ENCODE measurements at places on chromosomes 7 and 10.
A peak's percentile ranks its signal among the peaks of the same experiment; 100 is the strongest.

- no peak for DNase-seq
These were observed 96.1 kb upstream of the PPP2R2D start for GRCh38 chr10:131804551-131805295.

- DNase-seq, result no peak
These were observed 132.7 kb downstream of the DNAJC1 start for GRCh38 chr10:21870849-21871248.

- no peak for DNase-seq
These were observed 197.2 kb downstream of the CRPPA start for GRCh38 chr7:16223963-16224707.

- no peak for DNase-seq
These were observed 1429.3 kb upstream of the LRRTM3 start for GRCh38 chr10:65496541-65496940.

DNA sequence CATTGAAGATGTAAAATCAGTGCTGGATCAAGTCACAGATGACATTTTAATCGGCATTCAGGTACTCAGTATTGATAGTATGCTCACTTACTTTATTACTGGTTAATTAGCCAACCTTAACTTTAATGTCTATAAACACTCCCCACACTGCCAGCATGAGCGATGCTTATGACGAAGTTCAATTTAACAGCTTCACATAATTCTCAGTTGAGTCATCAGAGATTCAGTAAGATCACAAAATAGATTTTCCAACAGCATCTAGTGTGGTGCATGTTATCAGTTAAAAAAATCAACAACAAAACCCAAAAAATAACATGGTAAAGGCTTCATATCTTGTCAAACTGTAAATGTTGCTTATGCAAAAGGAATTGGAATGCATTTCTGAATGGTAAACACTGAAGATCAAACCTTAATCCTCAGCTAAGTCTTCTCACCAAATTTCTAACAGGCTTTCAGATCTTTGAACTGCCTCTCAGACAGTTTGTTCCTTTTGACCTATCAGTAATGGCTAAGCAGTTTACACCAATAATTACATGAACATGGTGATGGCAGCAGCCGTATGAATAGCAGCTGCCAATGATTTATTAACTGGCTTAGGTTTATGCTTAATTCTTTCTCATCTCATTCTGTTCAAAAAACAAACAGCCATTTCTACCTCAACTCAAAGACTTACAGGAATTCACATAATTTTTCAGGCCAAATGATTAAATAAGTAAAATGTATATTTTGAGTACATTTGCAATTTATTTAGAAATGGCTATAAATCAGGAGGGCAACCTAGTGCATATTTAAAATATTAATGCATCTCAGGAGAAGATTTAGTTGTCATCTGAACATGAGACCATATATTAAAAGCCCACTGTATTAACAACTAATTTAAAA is 98.5 kb downstream of the CABCOCO1 start:
- DNase-seq, result no peak

DNA sequence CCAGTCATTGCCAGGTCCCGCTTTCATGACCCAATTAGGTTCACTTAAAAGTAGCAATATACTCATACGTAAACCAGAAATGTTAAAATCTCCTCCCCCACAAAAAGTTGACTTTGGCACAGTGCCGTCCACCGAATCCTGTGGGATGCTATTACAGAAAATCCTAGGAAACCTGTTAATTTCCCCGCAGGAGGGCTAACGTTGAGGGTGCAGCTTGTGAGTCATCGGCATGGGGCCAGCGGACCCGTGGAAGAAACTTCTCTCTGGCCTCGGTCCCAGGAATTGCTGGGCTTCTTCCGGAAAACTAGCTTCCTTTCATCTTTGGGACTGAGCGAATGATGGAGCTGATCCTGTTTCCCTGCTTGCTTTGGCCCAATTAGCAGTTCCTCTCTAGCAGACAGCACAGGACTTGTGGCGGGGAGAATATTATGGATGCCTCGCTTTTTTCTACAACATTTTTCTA is 13.5 kb downstream of the CRYGN start:
- DNase-seq, result no peak

- peak; percentile 65 for DNase-seq
These were observed 11.8 kb upstream of the CAMK2G start for GRCh38 chr10:73886085-73886529.

DNA sequence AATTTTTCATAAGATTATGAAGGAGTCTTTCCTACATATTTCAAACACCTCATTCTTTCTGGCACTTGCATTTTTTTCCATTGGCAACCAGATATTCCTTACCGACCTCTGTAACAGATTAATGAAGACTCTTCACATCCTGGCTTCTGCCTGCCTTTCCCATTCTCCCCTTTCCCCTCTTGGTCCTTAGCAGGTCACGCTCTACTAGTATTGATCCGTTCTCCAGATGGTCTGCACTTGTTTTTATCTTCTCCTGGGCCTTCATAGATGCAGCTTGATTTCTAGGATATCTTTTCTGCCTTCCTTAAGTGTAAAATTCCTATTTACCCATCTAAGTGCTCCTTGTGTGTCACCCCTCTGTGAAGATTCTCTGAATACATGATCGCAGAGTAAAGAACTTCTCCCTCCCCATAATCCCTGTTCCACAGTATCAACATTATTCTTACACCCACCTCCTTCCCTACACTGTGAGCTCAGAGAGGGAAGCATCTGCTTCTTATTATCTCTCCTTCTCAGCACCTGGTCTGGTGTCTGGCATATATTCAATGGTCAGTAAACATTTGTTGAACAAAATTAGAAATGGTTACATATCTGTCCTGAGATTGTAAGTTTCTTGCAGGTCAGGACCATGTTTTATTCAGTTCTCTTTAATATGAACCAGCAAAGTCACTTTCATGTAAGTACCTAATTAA is 654.2 kb downstream of the REEP3 start:
- DNase-seq, result no peak

GRCh38 chr10:9515922-9516321 is 1461.4 kb downstream of the GATA3 start:
- no peak for DNase-seq

GRCh38 chr7:139471740-139472353 is 11.6 kb downstream of the KLRG2 start:
- DNase-seq, result no peak

- peak; percentile 84 for DNase-seq
These were observed 2.4 kb downstream of the ADCK2 start for GRCh38 chr7:140674899-140675701.

DNA sequence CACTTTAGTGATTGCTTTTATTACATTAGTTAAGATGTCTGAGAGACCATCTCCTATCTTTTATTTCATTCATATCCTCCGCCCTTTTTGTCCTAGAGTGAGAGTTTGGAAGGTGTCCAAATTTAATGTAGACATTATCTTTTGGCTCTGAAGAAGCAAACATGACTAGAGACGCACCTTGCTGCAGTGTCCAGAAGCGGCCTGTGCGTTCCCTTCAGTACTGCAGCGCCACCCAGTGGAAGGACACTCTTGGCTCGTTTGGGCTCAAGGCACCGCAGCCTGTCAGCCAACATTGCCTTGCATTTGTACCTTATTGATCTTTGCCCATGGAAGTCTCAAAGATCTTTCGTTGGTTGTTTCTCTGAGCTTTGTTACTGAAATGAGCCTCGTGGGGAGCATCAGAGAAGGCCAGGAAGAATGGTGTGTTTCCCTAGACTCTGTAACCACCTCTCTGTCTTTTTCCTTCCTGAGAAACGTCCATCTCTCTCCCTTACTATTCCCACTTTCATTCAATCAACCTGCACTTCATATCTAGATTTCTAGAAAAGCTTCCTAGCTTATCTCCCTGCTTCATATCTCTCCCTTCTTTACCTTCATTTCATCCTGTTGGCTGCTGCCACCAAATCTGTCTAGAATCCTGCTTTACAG is 10.4 kb upstream of the CLCN1 start:
- peak; percentile 78 for DNase-seq

DNA sequence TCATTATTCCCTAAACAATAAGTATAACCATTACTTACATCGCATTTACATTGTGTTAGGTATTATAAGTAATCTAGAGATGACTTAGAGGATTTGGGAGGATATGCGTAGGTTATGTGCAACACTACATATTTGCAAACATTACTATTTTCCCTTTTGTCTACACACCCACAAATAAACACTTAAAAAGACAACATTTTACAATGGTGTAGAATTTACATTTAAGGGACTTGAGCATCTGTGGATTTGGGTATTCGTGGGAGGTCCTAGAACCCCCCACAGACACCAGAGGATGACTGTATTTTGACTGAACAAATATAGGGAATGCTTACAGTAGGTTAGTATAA is 220.2 kb upstream of the MYO3A start:
- DNase-seq, result no peak

DNA sequence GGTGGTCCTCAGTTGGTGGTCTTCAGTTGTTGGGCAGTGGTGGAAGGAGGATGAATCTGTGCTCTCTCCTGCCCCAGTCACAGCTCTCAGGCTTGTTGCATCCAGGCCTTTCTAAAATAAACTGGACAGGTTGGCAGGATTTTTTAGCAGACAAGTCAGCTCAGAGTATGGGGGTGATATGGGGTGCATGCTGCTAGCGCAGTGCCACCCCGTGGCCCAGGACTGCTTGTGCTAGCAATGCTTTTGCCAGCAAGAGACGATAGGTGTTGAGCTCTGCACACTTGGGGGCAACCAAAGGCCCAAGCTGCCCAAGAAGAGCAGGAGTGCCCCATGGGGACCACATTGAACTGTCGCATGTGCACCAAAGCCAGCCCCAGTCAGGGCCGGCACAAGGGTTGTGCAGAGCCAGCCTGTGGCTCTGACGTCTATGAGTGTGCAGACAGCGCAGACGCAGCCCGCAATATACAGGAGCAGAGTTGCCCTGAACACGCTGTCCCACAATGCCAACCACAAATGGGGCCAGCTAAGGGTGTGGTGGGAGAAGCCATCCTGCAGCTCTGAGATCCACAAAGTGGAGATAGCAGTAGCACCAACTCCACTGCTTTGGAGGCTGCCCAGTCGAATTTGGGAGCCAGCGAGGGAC is 49.8 kb upstream of the PDSS1 start:
- no peak for DNase-seq

- no peak for DNase-seq
These were observed 102.6 kb upstream of the AFAP1L2 start for GRCh38 chr10:114506871-114507385.

DNA sequence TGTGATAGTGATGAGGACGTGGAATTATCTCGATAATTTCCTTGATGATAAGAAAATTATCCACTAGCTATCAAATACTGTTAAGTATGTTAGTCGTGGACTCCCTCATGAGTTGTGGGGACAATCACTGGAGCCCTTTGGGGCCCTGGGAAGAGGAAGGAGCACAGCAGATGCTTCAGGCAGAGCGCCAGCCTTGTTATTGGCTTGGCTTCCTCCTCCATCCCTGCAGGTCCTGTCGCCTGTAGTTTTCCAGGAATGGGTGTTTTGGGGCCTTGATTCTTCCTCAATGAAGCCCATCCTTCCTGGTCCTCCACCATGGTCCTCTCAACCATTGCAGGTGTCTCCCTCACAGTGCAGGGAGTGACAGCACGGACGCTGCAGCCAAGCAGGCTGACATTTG is 32.5 kb upstream of the ZNF32 start:
- no peak for DNase-seq

GRCh38 chr7:11747715-11748485 is 84.1 kb downstream of the THSD7A start:
- DNase-seq, result no peak

GRCh38 chr10:99615426-99615825 is 4.8 kb downstream of the SLC25A28 start:
- no peak for DNase-seq

GRCh38 chr7:47806701-47807103 is 141.6 kb downstream of the PKD1L1 start:
- DNase-seq, result peak; percentile 95

- no peak for DNase-seq
These were observed 17.4 kb downstream of the AUTS2 start for GRCh38 chr7:69615685-69616084.

- DNase-seq, result no peak
These were observed 27.1 kb downstream of the ATXN7L1 start for GRCh38 chr7:105849122-105849855.

DNA sequence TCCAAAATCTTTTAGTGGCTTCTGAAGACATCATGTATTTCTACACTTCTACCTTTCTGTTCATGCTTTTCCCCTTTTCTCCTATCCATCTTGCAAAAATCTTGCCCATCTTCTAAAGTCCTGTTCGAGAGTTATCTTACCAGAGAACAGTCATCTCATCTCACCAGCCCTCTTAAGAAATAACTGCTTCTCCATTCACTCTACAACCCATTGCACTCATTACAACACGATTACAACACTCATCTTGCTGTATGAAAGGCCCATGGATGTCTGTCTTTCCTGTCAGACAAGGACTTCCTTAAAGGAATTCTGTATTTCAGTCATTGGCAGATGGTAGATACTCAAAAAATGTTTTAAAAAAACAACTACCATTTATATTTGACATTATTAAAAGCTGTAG is 30.8 kb downstream of the ZNF438 start:
- peak; percentile 94 for DNase-seq

DNA sequence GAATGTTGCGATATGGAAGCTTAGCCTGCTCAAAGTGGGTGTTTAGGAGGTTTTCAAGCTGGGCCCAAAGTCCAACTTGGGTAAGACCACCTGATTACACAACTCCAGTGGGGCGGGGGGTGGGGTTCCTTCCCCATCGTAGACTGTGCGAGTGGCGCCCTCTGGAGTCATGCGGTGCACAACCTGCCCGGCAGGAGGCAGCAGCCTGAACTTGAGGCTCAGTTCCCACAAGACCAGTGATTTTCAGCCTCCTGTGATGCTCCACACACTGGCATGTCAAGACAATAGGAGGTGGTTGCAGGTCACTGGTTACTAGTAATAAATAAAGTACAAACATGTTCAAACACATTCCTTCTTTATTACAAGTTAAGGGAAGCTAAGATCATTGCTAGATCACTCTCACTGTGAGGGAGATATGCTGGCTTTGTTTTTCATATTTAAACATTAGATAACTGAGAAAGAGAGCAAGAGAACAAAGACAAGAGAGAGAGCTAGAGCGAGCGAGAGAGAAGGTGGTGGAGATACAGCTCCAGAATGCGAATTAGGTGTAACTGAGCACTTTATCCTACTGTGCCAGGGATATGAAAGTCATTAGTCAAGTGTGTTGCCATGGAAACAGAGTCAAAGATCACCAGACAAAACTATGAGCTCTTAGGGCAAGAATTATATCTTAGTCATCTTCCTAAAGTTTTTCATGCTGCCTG is 97.4 kb upstream of the BMPER start:
- no peak for DNase-seq

GRCh38 chr10:22853906-22854447 is 73.9 kb upstream of the ARMC3 start:
- DNase-seq, result no peak

DNA sequence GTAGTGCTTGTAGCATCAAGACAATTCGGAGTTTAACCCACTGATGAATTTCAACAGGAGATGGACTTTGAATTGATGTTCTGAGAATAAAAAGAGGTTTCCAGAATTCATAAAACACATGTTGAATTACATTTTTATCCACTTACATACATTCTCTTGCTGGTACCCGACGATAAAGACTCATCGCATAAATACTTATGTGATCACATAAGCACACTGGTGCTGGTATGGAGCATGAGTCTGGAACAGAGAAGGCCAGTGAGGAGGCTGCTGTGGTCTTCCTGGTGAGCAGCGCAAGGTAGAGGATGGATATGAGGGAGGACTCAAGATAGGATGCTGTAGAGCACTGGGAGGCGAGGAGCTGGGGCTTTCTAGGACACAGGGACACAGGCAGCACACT is 109.0 kb downstream of the RNF216 start:
- no peak for DNase-seq

- no peak for DNase-seq
These were observed 289.4 kb downstream of the BICC1 start for GRCh38 chr10:58802047-58802446.

GRCh38 chr10:13483073-13483472 is 45.7 kb downstream of the BEND7 start:
- DNase-seq, result no peak
